ENCODE measurements at places on chromosomes 2 and 18.
A peak's percentile ranks its signal among the peaks of the same experiment; 100 is the strongest.

DNA sequence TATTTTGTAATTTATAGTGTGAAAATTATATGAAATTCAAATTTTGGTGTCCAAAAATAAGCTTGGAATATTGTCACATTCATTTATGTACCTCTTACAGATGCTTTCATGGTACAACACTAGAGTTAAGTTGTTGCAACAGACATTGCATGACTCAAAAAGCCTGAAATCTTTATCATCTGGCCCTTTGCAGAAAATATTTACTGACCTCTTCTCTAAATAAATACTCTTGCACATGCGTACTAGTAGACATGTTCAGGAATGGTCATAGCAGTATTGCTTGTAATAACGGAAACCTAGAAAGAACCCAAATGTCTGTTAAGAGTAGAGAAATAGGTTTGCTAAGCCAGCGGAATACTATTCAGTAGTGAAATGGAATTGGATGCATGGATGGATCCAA is 60.4 kb downstream of the GALNT1 start:
- H3K36me3 ChIP-seq: peaks cover 37% of the 10 kb centered on the region
- DNase-seq: no peak
- no peaks in the 10 kb centered on the region for H3K27me3 ChIP-seq
- no peak overlapping the region for H3K27ac ChIP-seq
- no peak overlapping the region for H3K4me3 ChIP-seq

GRCh38 chr2:120802867-120803484 is 67.3 kb downstream of the GLI2 start:
- H3K27me3 ChIP-seq: peaks cover 4% of the 10 kb centered on the region
- no peak overlapping the region for H3K27ac ChIP-seq
- DNase-seq: no peak
- H3K4me3 ChIP-seq: no peak overlapping the region

- no peak for DNase-seq
- H3K27me3 ChIP-seq: peaks cover 19% of the 10 kb centered on the region
- no peak overlapping the region for H3K4me3 ChIP-seq
- H3K4me1 ChIP-seq: no peaks in the 10 kb centered on the region
- no peak overlapping the region for H3K27ac ChIP-seq
Observed at GRCh38 chr18:12109836-12110235, 16.2 kb downstream of the ANKRD62 start.

GRCh38 chr2:46184794-46185583 is 112.2 kb upstream of the EPAS1 start:
- H3K36me3 ChIP-seq: peaks cover 10% of the 10 kb centered on the region
- H3K27me3 ChIP-seq: no peaks in the 10 kb centered on the region
- DNase-seq: peak; percentile 11
- H3K27ac ChIP-seq: no peak overlapping the region

GRCh38 chr2:3631161-3631850 is 26.7 kb upstream of the ALLC start:
- no peak for DNase-seq
- H3K36me3 ChIP-seq: no peaks in the 10 kb centered on the region
- no peak overlapping the region for H3K4me3 ChIP-seq
- H3K27me3 ChIP-seq: peaks cover 5% of the 10 kb centered on the region

GRCh38 chr2:108927936-108928659 is 60.9 kb downstream of the EDAR start:
- DNase-seq: peak; percentile 50
- no peak overlapping the region for H3K4me3 ChIP-seq
- no peaks in the 10 kb centered on the region for H3K27me3 ChIP-seq
- no peak overlapping the region for H3K27ac ChIP-seq

DNA sequence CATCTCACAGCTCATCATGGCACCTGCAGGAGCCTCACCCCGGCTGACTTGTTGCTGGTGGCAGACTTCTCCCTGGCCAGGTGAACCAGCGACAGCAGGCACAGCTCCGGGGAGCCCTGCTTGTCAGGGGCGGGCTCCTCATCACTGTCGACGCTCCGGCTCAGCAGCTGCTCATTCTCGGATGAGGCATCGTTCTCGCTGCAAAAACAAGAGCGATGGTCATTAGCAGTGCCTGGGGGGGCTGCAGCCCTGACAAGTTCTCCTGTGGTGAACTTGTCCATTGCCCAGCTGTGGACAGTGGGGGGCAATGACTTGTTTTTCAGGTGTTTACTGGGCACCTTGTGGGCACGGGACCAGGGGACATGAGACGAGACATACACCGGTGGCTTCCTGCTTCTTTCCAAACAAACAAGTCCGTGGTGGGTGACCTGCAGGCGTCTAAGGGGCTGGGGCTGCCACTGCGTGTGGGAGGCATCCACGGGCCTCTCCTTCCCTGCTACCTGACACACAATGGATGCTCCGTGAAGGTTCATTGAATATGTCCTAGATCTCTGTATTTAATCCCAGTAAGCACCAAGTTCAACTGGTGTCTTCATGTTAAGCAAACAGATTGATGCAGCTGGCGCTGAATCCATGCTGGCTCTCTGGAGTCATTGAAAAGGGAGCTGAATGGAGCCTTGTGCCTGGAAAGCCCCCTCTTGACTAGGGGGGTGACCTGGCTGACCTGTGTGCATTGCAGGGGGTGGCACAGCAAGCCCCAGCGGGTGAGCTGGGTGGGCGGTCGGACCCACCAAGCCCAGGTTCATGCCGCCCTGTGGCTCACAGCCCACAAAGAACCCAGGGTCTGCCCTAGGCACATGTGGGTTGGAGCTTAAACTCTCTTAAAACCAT is 81.0 kb downstream of the EDAR start:
- no peaks in the 10 kb centered on the region for H3K27me3 ChIP-seq
- H3K4me3 ChIP-seq: no peak overlapping the region
- H3K27ac ChIP-seq: no peak overlapping the region
- H3K36me3 ChIP-seq: peaks cover 47% of the 10 kb centered on the region

DNA sequence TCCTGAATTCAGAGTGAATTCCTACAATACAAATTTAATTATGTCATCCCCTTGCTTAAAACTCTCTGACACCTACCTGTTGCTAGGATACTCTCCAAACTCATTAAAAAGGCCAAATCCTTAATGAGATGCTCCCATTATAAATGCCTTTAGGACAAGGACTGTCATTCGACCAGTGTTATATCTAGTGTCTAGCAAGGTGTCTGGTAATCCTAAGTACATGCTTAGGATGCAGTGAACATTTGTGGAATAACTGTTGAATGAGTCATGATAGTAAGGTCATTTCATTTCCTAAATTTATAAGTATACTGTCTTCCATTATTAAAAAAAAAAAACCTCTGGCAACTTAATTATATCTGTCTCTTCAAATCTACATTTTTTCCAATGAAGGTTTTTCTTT is 588.9 kb upstream of the NRXN1 start:
- H3K36me3 ChIP-seq: no peaks in the 10 kb centered on the region
- H3K27ac ChIP-seq: no peak overlapping the region
- no peaks in the 10 kb centered on the region for H3K27me3 ChIP-seq

GRCh38 chr2:28250006-28250405 is 142.7 kb upstream of the FOSL2 start:
- DNase-seq: no peak
- no peak overlapping the region for H3K27ac ChIP-seq
- peaks cover 42% of the 10 kb centered on the region for H3K4me1 ChIP-seq
- no peaks in the 10 kb centered on the region for H3K27me3 ChIP-seq

GRCh38 chr2:27117995-27118524 is 868 bp downstream of the CGREF1 start:
- peaks cover 33% of the 10 kb centered on the region for H3K27me3 ChIP-seq
- H3K4me3 ChIP-seq: peak overlapping the region; percentile 71
- peaks cover 16% of the 10 kb centered on the region for H3K4me1 ChIP-seq
- H3K27ac ChIP-seq: no peak overlapping the region

GRCh38 chr18:33404244-33404873 is 36.2 kb downstream of the CCDC178 start:
- H3K4me3 ChIP-seq: no peak overlapping the region
- H3K4me1 ChIP-seq: no peaks in the 10 kb centered on the region
- no peaks in the 10 kb centered on the region for H3K36me3 ChIP-seq
- no peak for DNase-seq
- H3K27me3 ChIP-seq: no peaks in the 10 kb centered on the region
- H3K27ac ChIP-seq: no peak overlapping the region

DNA sequence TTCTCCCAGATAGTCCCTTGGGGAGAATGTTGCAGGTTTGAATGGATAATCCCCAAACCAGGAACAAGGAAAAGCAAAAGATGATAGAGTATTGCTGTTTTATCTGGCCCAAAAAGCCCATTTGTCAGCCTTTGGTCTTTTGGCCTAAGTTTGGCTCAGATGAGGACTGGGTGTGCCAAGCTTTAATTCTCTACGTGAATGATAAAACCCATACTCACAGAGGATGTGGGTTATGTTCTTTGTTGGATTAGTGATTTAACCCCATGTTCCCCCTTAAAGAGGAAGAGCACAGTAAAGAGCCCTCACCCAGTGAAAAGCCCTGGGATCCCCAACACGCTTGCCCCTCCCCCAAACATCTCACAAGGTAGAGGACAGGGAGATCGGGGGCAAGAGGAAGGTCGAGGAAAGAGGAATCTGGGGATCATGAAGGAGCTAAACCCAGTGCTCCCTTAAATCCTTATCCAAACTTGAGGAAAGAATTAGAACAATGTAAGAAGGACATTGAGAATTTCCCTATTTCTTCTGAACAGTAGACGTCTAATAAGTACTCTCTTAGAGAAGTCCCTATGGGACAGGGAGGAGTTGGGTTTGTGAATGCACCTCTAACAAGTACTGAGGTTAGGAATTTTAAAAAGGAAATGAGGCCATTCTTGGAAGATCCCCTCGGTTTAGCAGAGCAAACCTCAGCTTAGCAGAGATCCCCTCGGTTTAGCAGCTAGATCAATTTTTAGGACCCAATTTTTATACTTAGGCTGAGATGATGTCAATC is 105.0 kb downstream of the HIBCH start:
- no peaks in the 10 kb centered on the region for H3K27me3 ChIP-seq
- H3K4me1 ChIP-seq: peaks cover 15% of the 10 kb centered on the region
- no peak overlapping the region for H3K4me3 ChIP-seq

DNA sequence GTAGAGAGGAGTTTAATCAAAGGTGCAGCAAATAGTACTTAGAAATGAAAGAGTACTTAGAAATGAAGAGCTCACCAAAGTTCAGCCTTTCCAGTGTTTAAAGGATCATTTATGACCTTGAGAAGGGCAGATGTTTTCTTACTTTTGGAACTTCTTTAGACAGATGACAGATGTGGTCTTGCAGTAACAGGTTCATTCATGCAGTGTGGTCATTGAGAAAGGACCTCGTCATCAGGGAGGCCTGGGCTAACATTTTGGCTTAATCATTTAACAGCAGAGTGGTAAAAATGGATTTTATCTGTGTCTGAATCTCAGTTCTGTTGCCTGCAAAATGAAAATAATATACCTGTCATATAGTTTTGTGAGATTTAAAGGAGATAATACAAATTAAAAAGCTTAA is 75.1 kb upstream of the NT5C1B start:
- H3K36me3 ChIP-seq: peaks cover 17% of the 10 kb centered on the region
- no peak overlapping the region for H3K4me3 ChIP-seq
- no peak overlapping the region for H3K27ac ChIP-seq
- H3K4me1 ChIP-seq: peaks cover 13% of the 10 kb centered on the region

- H3K27ac ChIP-seq: no peak overlapping the region
- DNase-seq: no peak
- no peak overlapping the region for H3K4me3 ChIP-seq
- no peaks in the 10 kb centered on the region for H3K4me1 ChIP-seq
Observed at GRCh38 chr18:72208920-72209676, 335.0 kb downstream of the CBLN2 start.

- no peaks in the 10 kb centered on the region for H3K36me3 ChIP-seq
- no peak for DNase-seq
- no peaks in the 10 kb centered on the region for H3K4me1 ChIP-seq
- no peaks in the 10 kb centered on the region for H3K27me3 ChIP-seq
- H3K27ac ChIP-seq: no peak overlapping the region
Observed at GRCh38 chr2:192570788-192571187, 376.1 kb upstream of the TMEFF2 start.

DNA sequence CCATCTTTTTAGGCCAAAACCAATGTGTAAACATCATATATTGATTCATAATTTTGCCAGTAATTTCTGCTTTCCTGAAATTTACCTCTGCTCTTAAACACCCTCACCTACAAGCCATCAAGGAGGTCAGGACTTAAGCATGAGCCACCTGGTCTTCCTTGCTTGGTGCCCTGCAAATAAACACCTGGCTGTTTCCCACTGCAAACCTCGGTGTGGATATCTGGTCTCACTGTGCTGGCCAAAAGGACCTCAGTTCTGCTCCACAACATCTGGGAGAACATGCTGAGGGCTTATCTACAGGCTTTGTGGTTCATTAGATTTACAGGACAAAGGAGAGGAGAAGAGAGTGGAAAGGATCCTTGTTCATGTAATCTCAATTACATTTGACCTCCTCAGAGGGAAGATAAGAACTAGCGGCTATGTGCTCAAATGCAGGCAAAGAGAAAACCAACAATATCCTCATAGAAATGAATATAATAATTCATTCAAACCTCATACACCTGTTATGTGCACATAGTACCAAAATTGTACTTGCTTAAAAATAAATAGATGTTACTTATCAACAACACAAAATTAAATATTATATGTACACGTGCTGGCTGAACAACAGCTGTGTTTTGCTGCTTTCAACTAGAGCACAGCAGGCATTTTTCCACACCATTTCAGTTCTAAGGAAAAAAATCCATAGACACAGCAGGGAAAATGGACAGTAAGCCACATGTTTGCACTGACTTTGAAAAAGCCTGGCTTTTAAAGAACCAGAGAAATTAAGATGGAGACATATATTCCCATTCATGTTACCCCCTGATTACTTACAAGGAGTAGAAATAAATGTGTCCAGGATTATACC is 465.1 kb downstream of the LPIN1 start:
- no peak overlapping the region for H3K4me3 ChIP-seq
- H3K4me1 ChIP-seq: peaks cover 6% of the 10 kb centered on the region
- no peaks in the 10 kb centered on the region for H3K36me3 ChIP-seq

DNA sequence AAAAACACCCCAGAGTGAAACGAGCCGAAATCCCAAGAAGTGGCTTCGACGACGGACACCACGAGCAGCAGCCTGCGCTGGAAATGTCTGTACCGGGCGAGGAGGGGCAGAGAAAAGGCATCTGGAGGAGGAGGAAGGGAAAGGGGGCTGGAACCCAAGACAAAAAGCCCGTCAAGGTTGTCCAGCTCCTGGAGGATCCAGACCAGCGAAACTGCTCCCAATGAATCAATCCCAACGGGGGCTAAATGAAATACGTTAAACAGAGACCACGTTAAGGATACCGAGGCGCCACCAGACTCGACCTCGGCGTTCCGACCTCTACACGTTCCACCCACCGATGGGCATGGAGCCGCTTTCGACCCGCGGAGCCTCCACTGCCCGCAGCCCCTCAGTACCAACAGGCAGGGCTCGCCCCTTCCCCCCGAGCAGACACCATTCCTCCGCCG is 400 bp downstream of the CCDC88A start:
- peaks cover 15% of the 10 kb centered on the region for H3K27me3 ChIP-seq
- no peaks in the 10 kb centered on the region for H3K36me3 ChIP-seq
- peaks cover 35% of the 10 kb centered on the region for H3K4me1 ChIP-seq
- peak overlapping the region; percentile 79 for H3K27ac ChIP-seq

- H3K4me3 ChIP-seq: no peak overlapping the region
- DNase-seq: no peak
- H3K27me3 ChIP-seq: no peaks in the 10 kb centered on the region
- H3K27ac ChIP-seq: no peak overlapping the region
Observed at GRCh38 chr2:121387591-121388325, 102.8 kb upstream of the TFCP2L1 start.

GRCh38 chr18:76610933-76611749 is 116.1 kb upstream of the ZNF516 start:
- no peaks in the 10 kb centered on the region for H3K36me3 ChIP-seq
- H3K4me3 ChIP-seq: no peak overlapping the region
- H3K27me3 ChIP-seq: no peaks in the 10 kb centered on the region
- H3K27ac ChIP-seq: no peak overlapping the region

GRCh38 chr2:64606479-64607363 is 47.0 kb downstream of the SERTAD2 start:
- DNase-seq: peak; percentile 84
- H3K4me3 ChIP-seq: peak overlapping the region; percentile 53
- no peaks in the 10 kb centered on the region for H3K27me3 ChIP-seq
- no peaks in the 10 kb centered on the region for H3K36me3 ChIP-seq
